ENCODE measurements at places on chromosomes 12 and 14.

DNA sequence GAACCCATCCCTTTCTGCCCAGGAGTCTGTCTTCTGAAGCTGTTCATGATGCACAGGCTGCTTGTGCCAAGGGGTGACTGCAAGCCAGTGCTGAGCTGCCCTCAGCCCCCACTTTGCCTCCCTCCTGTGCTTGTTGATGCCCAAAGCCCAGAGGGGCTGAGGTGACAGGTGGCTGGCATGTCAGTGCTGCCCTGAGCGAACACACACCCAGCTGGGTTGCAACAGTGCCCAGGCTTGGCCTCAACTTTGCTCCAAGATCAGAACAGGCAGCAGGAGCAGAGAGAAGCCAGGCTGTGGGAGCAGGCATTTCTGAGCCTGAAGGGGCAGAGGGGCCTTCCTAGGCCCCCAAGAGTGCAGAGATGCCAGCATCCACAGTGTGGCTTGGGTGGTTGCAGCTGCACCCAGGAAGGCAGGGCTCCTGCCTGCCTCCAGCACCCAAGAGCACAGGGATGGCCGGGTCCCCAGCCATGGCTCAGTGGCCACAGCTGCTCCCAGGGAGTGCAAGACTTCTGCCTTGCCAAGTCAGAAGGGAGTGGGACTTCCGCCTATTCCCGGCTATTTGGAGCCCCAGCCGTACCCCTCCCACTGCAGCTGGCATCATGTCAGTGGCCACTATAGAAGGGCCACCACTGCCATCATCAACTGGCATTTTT, 83.1 kb downstream of the SLC16A7 start:
- DNase-seq: no peak

DNA sequence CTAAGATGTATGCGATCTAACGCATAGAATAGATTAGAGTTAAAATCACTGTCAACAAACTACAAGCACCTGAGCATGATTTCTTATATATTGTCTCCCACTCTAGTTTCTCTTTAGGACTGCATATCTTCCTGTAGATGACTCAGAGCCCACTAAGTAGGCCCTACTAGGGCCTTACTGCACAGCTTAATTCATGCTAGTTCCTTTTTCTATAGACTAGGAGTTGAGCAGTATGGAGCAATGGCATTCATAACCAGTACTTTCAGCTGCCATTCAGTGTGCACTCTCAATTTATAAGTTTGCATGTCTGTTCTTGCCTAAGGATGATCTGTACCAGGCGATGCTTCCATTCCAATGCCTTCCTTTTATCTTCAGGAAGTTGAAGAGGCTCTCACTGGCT, 103.5 kb downstream of the METTL25 start:
- DNase-seq: no peak

DNA sequence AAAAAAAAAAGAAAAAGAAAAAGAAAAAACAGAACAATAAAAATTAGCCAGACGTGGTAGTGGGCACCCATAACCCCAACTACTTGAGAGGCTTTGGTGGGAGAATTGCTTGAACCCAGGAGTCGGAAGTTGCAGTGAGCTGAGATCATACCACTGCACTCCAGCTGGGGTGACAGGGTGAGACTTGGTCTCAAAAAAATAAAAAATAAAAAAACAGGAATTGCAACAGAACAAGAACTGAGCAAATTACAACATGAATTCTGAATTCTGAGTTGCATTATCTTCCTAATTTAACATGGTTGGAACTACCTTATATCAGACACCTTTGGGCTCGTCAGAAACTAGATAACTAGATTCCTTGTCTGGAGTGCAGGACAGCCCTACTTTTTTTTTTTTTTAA, 53.3 kb upstream of the NR2C1 start:
- no peak for DNase-seq

DNA sequence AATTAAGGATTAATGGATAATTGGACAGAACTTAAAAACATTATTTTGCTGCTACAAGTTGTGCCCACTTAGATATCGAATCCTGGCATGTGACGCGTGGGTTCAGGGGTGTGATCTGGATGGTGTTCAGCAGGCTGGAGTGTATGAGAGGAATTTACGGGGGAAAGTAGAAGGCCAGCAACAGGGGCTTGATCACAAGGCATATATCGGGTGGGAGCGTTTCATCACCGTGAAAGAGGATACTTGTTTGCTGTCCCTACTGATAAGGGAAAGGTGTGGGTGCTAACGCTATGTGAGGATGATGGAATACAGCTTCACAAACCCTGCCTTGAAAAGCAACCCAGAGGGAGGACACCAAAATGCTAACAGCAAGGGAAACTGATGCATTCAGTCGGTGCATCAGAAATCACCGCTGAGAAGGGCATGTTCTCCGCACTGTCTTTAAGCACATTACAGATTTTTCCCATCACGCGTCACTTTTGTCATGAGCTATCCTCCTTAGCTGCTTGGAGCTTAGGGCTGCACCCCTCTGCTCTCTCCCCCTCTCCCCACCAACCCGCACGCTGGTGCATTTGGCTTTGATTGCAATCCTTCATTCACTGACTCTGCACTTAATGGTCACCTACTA, 13.4 kb downstream of the HHIPL1 start:
- DNase-seq: no peak

DNA sequence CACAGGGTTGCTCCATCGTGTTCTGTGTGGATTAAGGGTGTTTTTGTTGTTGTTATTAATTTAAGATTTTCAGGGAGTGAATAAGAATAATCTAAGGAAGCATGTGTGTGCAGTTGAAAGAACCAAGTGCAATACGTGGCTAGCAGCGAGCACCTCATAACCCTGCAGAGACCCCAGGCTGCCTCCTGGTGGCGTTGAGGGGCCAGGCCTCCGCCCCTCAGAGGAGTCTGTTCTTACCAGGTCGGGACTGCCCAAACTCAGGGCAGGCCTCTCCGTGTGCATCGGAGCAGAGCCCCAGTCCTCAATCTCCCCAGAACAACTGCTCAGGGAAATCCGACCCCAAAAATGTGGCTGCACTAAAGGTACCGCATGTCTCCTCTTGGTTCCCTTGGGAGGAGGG, 36.8 kb downstream of the IL31 start:
- no peak for DNase-seq
